Activated CD4-positive, alpha-beta T cell treated with anti-CD3 and anti-CD28 coated beads for 24 hours (primary cell): ENCODE measurements at places on chromosomes 12 and 14.

GRCh38 chr14:90434370-90435020, 37.7 kb downstream of the CALM1 start:
- DNase-seq: no peak

DNA sequence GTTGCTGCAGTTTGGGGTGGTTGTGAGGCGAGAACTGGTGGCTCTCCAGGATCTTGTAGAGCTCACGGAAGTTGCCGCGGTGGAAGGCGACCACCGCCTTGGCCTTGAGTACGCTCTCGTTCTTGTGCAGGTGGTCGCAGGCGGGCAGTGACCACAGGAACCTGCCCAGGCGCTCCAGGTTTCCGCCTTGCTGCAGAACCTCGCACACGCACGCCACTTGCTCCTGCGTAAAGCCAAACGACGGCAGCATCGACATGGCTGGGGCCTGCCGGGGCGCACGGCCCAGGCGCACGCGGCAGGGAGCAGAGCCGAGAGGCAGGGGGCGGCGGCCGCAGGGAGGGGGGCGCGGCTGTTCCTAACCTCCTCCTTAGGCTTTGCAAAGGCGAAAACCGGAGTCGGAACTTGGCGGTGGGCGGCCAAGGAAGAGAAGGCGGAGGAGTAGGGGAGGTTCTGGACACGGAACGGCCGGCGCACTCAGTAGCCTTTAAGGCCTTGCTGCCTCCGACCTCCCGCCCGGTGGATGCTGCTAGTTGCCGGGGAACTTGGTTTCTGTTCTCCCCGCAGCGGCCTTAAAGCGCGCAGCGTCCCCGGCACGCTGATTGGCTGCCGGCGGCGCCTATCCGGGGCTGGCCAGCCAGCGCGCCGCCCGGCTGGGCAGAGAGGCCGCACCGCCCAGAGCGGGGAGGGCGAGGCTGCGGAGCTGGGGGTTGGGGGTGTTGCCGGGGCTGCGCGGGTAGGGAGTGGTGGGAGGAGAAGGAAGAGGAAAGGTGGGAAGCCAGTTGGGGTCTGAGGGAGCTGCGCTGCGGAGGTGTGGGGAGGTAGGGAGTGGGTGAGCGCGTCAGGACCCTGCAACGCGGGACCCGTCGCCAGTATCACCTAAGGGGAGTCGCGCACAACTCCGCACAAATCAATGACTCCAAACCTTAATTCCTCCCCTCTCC, at the start of gene SIX1:
Gene SIX1, minus strand, starts transcription at position 544 of the 941 bp plus-strand sequence. Its CDS starts 288 bp downstream, at position 256.
- DNase-seq: no peak

DNA sequence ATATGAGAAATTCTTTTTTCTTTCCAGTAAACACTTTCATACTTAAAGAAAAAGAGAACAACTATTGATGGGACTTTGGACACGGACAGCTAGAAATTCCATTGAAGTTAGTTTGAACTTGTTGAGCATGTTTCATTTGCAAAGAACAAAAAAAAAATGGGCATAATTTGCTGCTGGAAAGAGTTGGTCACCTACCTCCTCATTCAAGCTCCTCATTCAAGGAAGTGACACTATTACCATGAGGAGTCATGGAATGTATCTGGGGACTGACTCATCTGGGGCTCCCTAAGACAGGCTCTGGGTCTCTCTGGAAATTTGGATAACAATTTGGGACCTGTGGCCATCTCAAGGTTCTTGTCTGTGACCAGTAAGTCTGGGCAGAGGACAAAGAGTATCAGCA, 50.4 kb downstream of the KICS2 start:
- DNase-seq: no peak

DNA sequence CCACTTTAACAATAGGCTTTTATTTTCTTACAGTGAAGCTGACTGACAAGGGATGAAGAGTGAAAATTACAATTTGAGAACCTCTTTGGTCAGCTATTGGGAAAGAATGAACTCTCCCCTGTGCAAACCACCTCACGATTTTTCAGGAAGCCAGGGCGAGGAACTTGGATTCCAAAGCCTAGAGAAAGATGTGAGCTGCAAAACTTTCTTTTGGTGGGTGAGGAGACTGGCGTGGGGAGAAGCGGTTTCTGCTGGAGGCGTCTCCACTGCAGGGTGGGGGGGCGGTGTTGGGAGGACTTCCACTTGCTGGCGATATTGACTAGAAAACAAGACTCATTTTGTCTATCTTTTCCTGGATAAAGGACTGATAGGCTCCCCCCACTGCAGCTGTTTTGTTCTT, 59.3 kb upstream of the VRK1 start:
- DNase-seq: no peak

DNA sequence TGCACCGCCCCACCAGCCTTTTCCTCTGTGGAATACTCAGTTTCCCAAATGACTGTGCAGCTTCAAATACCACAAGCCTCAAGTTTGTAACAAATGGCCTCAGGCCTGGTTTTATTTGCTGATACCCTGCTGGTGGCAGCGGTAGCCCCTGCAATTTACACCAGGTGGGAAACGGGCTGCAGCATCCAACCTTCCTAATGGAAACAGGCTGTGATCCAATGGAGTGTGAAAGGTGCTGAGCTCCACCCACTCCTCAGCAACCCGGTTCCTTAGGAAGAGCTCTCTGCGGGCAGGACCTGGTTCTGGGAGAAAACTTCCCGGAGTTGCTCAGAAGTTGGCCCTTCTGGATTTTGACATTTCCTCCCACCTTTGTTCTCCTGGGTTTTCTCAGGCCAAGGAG, 41.7 kb upstream of the LTA4H start:
- DNase-seq: no peak

DNA sequence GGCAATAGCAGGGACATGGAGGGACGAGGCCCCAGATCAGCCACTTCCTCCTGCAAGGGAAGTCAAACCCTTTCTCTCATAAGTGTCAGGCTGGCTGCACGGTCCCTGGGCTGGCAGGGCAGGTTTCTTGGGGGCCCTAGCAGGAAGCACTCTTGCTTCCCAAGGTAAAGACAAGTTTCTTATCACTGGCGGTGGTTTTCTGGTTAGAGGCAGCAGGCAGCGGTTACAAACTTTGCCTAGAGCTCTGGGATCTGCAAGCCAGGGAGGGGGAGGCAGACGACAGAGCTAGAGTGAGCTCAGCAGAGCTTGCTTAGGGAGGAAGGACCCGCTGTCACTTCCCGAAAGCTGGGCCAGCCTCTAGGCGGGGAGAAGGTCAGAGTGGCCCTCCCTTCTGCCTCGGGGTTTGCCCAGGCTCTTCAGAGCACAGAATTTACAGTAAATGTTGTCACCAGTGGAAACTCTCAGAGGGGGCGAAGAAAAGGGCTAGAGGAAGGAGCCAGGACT, 20.4 kb downstream of the BATF start:
- peak; percentile 70 for DNase-seq

DNA sequence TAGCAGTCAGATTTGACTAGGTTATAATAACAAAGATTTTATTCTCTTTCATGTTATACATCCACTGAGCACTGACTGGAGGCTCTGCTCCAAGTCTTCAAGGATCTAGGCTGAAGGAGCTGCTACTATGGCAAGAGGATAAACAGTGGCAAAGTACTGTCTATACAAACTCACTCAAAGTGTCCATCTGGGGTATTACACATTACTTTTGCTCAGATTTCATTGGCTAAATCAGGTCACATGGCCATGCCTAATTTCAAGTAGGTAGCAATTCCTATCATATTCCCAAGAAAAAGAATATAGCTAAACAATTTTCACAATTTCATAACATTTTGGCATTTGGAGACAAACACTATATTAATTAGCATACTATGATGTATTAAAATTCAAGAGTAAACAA, 40.9 kb downstream of the CDK17 start:
- no peak for DNase-seq

DNA sequence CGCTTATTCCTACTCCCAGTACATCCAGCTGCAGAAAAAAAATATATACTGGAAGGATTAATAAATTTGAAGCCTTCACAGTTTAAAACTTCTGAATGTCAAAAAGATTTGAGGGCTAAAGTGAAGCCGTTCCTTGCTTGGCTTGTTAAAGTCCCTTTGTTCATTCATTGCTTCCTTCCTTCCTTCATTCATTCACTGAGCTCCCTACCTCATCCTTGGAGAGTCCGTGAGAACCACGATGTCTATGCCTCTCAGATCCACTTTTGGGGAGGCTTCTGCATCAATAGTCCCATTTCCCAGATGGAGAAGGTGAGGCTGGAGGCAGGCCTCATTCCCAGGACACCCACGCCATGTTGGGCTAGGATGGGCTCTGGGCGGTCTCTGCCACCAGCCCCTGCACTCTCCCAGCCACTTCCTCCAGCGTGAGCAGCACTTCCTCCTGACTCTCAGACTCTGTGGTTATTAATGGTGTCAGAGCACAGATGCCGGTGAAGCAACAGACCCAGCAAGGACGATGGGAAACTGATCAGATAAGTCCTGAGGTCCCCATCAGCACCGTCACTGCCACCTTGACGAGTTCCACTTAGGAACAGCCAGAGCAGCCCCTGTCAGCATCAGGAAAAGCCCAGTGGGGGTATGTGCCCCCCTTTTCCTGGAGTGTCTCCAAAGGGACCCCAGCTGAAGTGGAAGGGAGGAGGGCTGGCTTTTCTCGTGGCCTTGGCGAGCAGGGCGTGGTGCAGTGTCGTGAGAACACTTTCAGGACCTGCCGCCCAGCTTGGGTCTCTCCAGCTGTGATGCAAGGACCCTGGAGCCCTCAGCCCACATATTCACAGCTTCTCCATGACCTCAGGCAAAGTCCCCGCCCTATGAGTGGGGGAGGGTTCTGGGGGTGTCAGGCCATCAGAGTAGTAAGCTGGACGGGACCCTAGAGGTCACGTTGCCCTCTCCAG, 21.2 kb downstream of the ASB2 start:
- no peak for DNase-seq

DNA sequence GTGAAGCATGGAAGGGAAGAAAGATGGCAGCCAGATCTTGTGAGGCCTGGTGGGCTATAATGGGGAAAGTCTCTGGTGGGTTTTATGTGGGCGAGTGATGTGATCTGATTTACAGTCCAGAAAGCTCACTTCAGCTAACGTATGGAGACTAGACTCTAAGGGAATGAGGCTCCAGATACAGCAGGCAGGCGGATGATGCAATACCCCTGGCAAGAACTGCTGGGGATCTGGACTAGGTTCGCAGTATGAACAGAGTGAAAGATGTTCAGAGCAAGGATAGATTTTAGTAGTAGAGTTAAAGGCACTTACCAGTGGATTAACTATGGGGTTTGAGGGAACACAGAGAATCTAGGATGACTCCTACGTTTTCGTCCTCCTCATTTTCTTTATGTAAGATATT, 253.1 kb downstream of the ANO2 start:
- no peak for DNase-seq

- DNase-seq: no peak
These were observed 22.4 kb downstream of the MAPK1IP1L start for GRCh38 chr14:55073856-55074255.

GRCh38 chr12:53518381-53518780, 11.1 kb upstream of the NPFF start:
- no peak for DNase-seq
